Activated CD8-positive, alpha-beta memory T cell treated with anti-CD3 and anti-CD28 coated beads, Interleukin-2, amount 10 ng/mL, durations not matched to agents 7 days and 5 days (primary cell): ENCODE measurements at places on chromosomes 16 and 17. TPM values are rescaled to one million over a fixed set of nuclear protein-coding genes. Genes with fewer than 3 reads are reported as not detected.

The CES4A gene
- 8.1 TPM for total RNA-seq

The SLC22A31 gene
- not detected for total RNA-seq

The HOXB13 gene
- not detected for total RNA-seq

The KRT15 gene
- not detected for total RNA-seq

The KRTAP17-1 gene
- total RNA-seq = not detected

The KRT31 gene
- not detected for total RNA-seq

The SSTR5 gene
- total RNA-seq = not detected

The ZP2 gene
- not detected for total RNA-seq

The CDC6 gene
- 111 TPM for total RNA-seq

The TMEM100 gene
- not detected for total RNA-seq

The CCL13 gene
- total RNA-seq = not detected

The WNT9B gene
- not detected for total RNA-seq

The FBXW10 gene
- total RNA-seq = not detected

The TBC1D3E gene
- total RNA-seq = not detected

The PPM1E gene
- 0.07 TPM for total RNA-seq

The KRTAP2-4 gene
- total RNA-seq = not detected

The PRR35 gene
- not detected for total RNA-seq

The PDILT gene
- total RNA-seq = not detected

The ADAD2 gene
- total RNA-seq = not detected

The KCNJ12 gene
- not detected for total RNA-seq

The KRTAP4-1 gene
- total RNA-seq = not detected

The CACNG5 gene
- total RNA-seq = not detected

The SPN gene
- total RNA-seq = 351 TPM

The CTRB1 gene
- total RNA-seq = not detected

The KCNG4 gene
- not detected for total RNA-seq

The GPR179 gene
- total RNA-seq = not detected

The KRT16 gene
- not detected for total RNA-seq

The MT1A gene
- 0.91 TPM for total RNA-seq

The EME1 gene
- 40.8 TPM for total RNA-seq

The SNTB2 gene
- total RNA-seq = 30.6 TPM
